ENCODE measurements at places on chromosomes 5 and 9. TPM values are rescaled to one million over a fixed set of nuclear protein-coding genes. Genes with fewer than 3 reads are reported as not detected.

ACOT12 gene
- polyA plus RNA-seq: not detected

- DNase-seq: no peak
Observed at GRCh38 chr9:126836216-126836615, 24.2 kb upstream of the ZBTB34 start.

- DNase-seq: peak; percentile 83
Observed at GRCh38 chr5:176660860-176661641, 13.8 kb downstream of the TSPAN17 start.

NEURL1B gene
- 40.4 TPM for polyA plus RNA-seq

- no peak for DNase-seq
Observed at GRCh38 chr5:116045821-116046220, 13.5 kb downstream of the ARL14EPL start.

ENHO gene
- 4.3 TPM for polyA plus RNA-seq

DNA sequence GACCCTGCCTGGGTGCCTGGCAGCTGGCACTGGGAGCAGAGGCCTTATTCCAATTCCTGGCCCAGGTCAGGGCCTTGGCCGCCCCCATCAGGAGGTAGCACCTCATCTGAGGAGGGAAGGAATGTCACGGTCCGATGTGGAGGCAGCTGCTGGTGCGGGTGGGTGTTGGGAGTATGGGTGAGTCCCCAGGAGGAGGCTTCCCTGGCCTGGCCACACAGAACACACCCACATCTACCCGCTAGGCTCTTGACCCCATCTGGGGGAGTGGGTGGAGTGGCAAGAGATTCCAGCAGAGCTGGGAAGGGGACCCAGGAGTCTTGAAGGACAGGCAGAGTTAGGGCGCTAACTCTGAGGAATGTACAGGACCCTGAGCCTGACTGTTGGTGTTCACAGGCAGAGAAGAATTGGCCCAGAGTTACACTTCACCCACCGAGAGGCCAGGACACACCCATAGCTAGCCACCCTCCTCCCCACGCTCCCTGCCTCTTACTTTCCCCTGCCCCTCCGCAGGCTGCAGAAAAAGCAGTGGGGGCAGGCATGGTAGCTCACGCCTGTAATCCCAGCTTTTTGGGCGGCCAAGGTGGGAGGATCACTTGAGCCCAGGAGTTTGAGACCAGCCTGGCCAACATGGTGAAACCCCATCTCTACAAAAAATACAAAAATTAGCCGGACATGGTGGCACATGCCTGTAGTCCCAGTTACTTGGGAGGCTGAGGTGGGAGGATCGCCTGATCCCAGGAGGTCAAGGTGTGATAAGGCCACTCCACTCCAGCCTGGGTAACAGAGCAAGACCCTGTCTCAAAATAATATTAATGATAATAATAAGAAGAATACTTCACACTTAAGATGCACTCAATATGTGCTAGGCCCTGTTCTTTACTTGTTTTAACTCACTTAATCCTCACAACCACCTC, 6.0 kb downstream of the OLFML2A start:
- no peak for DNase-seq

DNA sequence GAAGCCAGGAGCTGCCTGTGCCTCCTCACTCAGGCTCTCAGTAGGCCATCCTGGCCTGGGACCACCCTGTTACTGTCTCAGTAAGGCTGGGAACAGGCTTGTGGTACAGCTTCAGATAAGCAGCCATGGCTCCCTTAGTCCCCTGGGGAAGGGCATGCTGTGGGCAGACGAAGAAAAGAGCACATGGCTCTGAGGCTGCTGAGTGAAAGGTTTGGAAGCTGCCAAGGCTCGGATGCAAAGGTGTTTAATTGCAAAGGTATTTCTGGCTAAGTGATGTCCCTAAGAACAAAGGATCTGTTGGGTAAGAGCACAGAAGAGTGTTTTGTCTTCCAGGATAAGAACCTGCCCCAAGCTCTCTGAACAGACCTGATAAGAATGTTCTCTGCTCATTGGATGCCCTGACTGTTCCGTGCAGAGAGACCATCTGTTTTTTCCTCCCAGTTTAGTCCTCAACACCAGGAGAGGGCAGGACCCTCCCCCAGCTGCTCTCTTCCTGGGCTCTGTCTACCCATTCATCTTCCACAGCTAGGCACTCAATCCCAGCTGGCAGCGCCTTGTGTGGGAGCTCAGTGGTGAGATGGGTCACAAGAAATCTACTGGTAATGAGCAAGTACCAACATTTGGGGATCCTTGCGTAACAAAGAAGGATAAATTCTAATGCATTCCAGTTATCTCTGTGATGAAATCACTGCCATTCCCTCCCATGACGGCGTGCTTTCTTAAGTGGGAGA, 17.7 kb downstream of the ANGPTL2 start:
- no peak for DNase-seq

GRCh38 chr9:26684029-26684428, 208.6 kb downstream of the CAAP1 start:
- no peak for DNase-seq

STKLD1 gene
- polyA plus RNA-seq: 1.5 TPM

SCGB3A2 gene
- polyA plus RNA-seq: not detected
